ENCODE measurements at places on chromosomes 7 and 10. TPM values are rescaled to one million over a fixed set of nuclear protein-coding genes. Genes with fewer than 3 reads are reported as not detected.

CNPY1 gene
- total RNA-seq, result not detected

HOXA11 gene
- 3.2 TPM for total RNA-seq

STEAP2 gene
- total RNA-seq, result 1.2 TPM

DOCK1 gene
- total RNA-seq, result 30.8 TPM
